Upper lobe of left lung (tissue), 6 donors: ENCODE measurements at places on chromosomes 1 and 21. TPM values are rescaled to one million over a fixed set of nuclear protein-coding genes. Genes with fewer than 3 reads are reported as not detected.

DNA sequence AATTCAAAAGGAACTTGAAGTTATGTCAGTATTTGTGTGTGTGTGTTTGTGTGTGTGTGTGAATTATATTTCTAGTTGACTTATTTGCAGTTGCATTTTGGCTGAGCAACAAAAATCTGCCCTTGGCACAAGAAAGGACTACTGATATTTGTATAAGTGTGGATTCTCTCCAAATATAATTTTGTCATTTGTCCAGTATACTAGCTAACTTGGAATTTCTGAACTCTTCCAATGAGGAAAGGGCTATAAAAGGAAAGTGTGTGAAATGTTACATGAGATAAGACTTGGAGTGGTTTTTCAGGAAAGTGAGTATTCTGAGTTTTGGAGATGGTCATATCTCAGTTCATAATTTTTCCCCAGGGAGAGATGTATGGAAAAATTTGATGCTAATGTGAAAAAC lies 1384.1 kb upstream of the B3GALT2 start:
- no peak for DNase-seq

The B3GALT5 gene
- under 0.01 TPM for total RNA-seq

- no peak for DNase-seq
These were observed 75.7 kb upstream of the SPATA6 start for GRCh38 chr1:48547561-48548220.

The PCSK9 gene
- 27.4 TPM for total RNA-seq

The CYP4Z1 gene
- 10.0 TPM for total RNA-seq

The SPRR2F gene
- not detected for total RNA-seq

GRCh38 chr1:14627608-14628489 lies 29.4 kb downstream of the KAZN start:
- no peak for DNase-seq

DNA sequence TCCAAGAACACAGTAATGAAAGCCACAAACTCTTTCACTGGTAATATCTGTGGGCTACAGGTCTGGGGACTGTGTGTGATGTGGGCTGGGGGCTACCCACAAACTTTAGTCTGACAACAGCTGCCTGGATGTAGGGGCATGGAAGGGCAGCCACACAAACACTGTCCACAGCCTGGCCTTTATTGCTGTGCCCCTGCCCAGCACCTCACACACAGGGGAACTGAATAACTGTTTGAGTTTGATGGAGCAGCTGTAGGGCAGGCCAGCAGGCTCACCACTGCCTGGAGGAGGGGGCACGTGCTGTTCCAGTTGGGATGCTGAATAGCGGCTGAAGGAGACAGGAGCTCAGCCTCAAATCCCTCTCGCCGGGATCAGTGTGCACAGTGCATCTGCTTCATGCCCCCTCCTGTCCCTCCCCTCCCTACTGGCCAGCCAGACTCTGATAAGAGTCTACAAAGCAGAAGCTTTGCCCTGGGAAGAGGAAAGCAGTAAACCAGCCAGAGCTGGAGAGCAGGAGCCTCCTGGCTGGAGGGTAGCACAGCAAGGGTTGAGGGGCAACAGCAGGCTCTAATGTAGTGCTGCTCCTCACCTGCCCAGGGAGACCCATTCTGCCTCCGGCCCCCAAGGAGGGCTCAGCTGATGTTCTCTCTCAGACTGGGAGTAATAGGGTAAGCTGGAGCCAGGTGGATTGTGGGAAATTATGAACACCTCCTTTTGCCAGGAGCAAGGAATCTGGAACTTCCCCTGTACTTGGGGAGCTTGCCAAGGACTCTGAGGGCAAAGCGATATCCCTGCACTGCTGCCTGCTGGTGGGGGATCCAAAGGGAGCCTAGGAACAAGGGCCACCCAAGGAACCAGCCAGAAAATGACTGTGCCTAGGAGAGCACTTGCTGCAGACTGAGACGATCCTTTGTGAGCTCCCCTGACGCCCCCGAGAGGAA lies 70.2 kb upstream of the GOLT1A start:
- no peak for DNase-seq

The HIVEP3 gene
- 10.6 TPM for total RNA-seq

DNA sequence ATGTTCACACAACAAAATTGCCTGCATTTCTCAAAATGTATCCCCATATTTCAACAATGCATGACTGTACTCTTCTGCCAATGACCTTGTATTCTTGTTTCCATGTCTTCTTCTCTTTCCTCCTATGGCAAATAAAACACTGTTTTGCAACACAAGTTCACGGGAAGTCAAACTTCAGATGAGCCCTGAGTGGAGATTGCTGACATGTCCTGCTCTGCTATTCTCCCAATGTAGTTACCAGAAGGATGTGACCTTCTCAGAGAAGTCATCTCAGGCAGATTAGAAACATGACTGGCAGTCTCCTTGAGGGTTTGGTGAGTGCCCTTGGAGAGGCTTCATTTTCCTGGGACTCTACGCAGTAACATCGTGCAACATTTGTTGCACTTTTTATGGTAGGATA lies 15.6 kb downstream of the FCGR2B start:
- DNase-seq, result no peak

- DNase-seq, result no peak
These were observed 1.3 kb upstream of the CD5L start for GRCh38 chr1:157842939-157843338.

- no peak for DNase-seq
These were observed 110.9 kb downstream of the NTPCR start for GRCh38 chr1:233061265-233061664.

- peak; percentile 40 for DNase-seq
These were observed 69.5 kb downstream of the RHOU start for GRCh38 chr1:228804640-228805413.

DNA sequence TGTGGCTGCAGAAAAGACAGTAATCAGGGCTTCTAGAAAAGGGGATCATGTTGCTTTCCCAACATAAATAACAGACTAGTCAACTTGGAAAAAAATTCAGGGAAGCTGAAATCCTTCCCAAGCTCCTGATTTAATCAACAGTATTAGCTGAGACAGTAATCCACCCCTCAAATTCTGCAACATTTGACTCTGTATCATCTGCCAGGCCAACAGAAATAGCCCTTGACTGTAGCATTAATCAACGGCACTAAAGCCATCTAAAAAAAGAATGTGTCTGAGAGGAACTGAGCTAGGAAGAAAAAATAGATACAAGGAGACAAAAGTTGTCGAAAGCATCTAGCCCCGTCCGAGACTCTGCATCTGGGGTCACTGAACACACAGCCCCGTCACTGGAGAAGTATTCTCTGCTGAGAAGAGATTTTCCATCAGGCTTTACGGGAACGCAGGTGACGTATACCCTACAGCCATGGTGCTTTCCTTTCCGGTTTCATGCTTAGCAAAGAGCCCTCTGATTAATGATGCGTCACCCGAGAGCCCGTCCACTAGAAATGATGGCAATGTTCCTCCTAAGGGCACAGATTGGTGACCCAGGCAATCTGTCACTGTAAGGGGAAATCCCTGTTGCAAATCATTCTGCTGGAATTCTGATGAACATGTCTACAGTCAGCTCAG lies 42.1 kb upstream of the TP53BP2 start:
- DNase-seq, result no peak

The FCRL2 gene
- 3.1 TPM for total RNA-seq

DNA sequence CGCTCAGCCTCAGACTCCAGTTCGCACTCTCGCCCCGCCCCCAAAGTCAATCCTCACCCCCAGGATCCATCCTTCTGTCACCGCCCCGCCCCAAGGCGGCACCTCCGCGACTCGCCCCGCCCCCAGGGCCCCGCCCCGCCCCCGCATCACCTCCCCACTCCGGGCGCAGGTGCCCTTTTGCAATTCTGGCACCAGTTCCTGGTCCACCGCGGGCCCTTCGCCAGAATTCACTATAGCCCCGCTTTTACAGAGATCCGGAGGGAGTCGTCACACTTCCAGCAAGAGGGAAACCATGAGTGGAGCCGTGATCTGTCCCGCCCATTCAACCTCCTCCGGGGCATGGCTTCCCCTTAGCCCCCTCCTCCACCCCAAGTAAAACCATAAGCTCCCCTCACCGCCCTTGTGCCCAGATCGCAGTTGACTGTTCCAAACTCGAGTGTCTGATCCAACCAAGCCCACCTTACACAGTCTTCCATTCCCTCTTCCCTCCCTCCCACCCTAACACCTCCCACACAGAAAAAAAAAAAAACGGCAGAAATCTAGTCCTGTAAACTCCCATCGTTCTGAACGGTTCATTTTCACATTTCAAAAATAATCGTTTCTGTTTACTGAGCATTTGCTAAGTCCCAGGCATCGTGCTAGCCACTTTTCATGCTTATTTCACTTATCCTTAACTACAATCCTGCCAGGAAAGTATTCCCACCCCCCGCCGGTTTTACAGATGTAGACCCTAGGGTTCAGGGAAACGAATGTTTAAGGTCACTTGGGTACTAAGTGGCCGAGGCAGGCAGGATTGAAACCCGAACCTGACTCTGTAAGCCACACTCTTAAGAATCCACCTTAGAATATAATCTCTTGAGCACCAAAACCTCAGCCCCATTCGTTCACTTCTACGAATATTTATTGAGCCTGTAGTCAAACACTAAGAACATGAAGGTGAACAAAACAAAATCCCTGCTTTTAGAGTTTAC lies 1.3 kb upstream of the DNAJC16 start:
- DNase-seq, result peak; percentile 28
